Skeletal muscle cell (primary cell): ENCODE measurements at places on chromosomes 2 and 18.

- DNase-seq: no peak
Observed at GRCh38 chr2:151280271-151280670, 9.2 kb downstream of the NMI start.

DNA sequence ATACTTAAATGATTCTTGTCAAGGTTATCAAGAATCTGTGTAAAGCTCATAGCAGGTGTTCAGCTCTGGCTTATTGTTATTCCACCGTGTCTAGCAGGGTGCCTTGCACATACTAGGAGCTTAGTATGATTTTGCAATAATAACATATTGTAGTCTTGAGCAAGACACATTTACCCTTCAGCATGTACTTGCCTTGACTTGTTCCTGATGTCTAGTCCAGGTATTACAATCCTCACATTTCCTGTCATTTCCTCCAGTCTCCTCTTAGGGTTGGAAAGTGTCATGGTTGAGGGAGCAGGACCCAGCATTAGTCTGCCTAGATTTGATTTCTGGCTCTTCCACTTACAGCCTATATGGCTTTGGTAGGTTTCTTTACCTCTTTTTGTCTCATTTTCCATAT is 246.1 kb downstream of the RAD51AP2 start:
- DNase-seq: no peak

- no peak for DNase-seq
Observed at GRCh38 chr2:195763866-195764265, 106.8 kb downstream of the SLC39A10 start.

GRCh38 chr2:239694487-239694886 is 293.7 kb upstream of the HDAC4 start:
- DNase-seq: no peak

DNA sequence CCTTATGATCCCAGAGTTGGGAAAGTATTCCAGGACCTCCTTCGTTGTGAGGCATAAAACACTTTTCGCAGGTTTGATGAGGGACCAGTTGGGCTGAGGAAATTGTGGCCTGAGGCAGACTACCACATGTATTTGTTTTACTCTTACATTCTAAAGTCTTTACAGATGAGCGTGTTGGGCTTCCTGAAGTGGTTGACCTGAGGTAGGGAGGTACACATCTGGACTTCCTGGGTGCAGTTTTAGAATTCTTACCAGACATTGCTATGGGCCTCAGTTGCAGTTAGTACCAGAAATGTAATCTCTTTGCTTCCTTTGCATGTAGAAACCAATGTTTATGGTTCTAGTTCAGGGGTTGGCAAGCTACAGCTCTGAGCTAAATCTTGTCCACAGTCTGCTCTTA is 48.7 kb downstream of the COA5 start:
- DNase-seq: no peak

- DNase-seq: peak; percentile 87
Observed at GRCh38 chr2:176729706-176730569, 460.7 kb downstream of the MTX2 start.

DNA sequence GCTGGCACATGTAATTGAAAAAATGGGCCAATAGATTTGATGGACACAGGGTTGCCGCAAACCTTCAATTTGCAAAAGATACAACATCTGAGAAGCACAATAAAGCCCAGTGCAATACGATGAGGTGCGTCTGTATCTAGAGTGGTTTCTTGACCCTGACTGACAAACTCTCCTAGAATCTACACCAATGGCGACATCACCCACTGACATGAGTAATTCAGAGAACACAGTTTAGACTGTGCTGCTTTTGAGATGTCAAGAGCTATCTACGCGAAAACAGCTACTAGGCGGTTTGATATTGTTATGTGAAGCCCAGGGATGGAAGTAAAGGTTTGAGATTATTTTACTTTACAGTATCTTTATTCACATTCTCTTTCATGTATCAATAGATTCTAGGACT is 104.9 kb downstream of the EIPR1 start:
- DNase-seq: no peak

DNA sequence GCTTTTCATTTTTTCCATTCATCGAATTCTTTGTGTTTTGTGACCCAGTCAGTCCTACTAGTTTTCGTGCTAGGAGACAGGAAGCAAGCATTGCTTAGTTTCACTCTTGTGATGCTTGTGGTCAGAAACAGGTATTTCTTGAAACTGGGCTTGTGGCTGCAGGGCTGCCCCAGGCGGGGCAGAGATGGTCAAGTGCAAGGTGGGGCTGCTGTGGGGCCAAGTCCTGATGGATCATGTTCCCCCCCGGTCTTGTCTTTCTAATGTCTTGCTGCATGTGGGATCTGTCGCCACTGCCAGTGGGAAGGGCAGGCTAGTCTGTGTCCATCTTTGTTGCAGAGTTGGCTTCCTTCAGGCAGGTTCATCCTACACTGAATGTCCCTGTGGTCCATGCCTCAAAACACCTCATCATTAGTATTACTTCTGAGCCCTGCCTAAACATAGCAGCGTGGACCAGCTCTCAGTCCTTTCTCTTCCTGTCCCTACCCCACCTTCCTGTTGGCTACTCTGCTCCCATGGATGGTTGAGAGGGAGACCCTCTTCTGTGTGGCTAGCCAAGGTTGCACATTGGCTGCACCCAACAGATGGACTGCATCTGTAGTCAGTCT is 38.7 kb downstream of the INPP4A start:
- DNase-seq: no peak

DNA sequence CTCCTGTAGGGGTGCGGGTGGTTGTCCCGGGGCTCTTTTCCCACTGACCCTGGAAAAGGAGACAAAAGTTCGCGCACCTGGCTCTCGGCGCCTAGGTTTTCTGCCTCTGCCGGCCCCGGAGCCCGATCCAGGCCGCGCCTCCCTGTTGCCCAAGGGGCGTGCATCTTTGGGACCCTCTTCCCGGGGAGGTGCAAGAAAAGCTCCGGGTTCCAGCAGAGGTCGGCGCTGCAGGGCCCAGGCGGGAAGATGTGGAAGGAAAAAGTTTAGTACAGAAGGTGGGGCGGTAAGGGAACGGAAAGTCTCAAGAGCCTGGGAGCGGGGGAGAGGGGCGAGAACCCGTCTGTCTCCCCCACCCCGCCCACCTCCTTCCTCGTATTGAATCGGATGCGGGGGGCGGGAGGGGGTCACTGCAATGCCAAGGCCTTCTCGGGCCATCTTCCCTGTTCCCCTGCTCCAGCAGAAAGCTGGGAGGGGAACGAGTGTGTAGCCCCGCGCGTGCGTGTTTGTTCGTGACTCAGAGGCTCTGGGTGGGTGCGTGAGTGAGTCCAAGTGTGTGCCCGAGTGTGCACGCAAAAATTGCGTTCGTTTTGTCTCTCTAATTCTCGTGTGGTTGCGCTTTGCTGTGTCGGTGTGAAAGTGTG is 6.3 kb upstream of the EN1 start:
- DNase-seq: no peak

DNA sequence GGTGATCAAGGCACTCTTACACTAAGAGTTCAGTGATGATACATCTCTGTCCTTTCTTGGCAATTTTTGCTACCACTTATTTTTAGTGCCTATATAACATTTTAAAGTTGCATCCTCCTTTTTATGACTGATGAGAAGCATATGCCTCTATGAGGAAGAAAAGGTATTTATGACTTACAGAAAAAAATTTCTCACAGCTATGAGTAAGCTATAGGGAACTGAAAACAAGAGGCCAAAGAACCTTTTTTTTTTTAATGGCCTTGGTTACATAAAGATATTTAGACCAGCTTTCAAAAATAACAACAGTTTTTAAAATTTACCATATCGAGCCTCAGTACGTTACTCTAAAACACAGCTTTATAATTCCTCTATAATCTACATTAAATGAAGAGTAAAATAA is 21.3 kb downstream of the MBD5 start:
- DNase-seq: no peak

DNA sequence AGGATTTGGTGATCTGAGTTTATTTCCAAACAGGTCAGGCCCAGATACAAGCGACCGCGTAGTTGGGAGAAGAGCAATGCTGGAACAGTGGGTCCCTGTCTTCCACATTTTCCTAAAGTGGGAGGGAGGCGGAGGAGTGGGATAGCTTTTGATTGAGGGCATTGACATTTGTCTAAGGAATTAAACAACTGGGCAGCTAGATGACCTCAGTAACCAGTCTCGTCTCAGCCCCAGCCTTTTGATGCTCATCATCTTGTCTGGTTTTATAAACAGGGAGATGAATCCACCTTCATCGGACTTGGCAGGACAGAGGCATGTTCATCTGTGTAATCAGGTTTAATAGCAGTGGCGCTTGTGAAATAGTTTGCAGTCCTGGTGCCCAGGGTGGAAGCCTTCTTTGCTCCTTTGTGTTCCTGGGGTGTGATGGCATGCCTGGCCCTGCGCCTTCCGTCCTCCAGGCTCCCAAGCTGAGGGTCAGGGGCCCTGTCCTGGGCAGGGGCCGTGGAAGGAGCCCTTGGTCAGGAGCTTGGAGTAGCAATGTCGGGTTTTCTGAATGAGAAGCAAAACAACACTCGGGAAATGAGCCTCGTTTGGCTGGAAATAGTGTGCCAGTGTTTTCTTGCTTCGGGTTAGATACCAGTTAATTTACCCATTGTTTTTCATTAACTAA is 193.8 kb downstream of the FAM210A start:
- DNase-seq: no peak

DNA sequence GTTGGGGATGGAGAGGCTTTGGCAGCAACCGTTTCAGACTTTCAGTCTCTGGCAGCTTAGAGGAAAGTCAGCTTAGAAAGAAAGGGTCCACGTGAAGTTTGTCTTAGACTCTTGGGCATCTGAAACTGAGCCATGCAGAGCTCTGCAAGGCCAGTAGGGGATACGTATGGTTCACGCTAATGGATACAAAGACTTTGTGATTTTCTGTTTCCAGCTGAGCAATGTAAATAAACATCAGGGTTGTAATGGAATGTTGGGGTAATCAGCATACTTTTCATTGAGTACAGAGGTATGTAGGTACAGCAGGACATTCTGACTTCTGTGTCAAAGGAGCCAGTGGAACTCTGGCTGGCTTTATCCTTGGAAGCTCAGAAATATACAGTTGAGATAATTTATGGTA is 31.0 kb downstream of the RALB start:
- DNase-seq: no peak

DNA sequence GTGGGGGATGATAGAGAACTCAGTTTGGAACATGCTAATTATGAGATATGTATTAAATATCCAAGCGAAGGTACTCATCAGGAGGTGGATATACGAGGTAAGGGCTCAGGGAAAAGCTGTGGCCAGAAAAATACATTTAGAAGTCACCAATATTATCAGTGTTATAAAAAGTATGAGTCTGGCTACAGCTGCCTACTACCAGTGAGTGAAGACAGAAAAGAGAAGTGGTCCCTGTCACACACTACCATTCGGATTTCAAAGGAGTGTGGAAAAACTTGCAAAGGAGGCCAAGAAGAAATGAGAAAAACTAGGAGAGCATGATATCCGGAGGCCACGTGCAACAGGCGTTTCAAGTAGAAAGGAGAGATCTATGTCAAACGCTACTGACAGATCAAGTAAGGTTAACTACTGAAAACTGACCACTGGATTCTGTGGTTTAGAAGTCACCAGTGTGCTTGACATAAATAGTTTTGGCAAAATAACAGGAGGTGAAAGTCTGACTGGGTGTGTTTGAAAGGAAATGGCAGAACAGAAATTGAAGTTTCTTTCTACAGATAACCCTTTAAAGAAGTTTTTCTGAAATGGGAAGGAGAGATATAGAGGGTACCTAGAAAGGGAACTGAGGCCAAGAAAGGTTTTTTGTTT is 118.7 kb upstream of the DNMT3A start:
- no peak for DNase-seq

- no peak for DNase-seq
Observed at GRCh38 chr2:46549166-46549844, 69.9 kb downstream of the TMEM247 start.

DNA sequence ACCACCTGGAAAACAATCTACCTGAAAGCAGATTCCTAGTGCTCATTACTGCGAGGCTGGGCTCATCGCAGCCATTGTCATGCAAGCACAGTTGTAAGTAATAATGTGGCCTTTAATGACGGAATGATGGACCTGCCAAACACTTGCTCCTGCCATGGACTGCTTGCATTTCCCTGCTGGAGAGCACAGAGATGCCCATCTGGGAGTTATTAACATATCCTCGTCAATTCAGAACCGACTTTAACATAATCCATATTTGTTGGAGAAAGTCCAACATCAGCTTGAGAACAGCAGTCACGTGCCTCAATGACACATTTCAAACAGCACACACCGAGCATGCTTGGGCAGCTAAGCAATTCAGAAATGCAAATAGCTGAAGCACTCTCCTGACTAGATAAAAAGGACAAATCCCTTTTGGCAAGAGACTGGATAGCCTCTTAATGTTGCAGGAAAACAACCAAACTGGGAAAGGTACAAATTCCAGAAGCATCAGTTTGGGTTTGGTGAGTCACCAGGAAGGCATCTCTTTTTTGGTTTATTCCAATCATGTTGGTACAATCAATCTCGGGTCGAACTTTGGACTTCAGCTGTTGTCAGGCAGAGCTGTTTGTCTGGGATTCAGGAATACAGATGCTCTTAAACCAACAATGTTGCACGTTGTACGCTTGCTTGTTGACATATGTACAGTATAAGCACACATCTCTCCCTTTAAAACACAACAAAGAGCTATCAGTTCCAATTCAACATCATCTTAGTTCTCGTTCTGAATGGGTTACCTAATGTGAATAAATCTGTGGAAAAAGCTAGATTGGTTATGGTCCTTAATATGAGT is 395.8 kb downstream of the LNPK start:
- DNase-seq: peak; percentile 11

GRCh38 chr2:220753486-220753885 is 818.6 kb downstream of the EPHA4 start:
- no peak for DNase-seq

- no peak for DNase-seq
Observed at GRCh38 chr2:65314801-65315441, 87.3 kb downstream of the ACTR2 start.

DNA sequence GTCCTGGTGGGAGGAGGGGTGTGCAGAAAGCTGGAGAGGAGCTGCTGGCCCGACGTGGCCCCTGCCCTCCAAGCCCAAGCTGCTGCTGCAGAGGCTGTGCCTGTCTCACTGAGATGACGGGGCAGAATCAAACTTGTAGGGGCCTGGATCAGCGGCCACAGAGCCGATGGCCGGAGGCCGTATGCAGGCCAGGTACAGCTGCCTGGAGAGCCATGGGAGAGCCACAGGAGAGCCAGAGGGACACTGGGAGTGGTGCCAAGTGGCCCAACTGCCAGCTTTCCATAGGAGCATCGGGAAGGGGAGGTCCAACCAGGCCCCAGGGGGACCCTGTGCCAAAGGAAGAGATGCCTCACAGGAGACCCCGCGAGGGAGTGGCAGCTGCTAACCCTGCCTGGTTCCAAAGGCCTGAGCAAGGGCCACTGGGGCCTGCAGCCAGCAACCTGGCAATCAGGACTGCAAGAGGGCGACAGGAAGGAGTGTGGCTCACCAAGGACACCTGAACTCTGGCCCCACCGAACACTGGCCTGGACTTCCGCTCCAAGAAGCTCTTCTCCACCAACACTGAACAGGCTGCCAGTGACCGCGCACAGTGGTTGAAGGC is 70.7 kb downstream of the HDAC4 start:
- DNase-seq: no peak

- no peak for DNase-seq
Observed at GRCh38 chr2:217165547-217165946, 305.7 kb upstream of the TNP1 start.
